ENCODE measurements at places on chromosomes 2 and 18.

- DNase-seq: no peak
These were observed 78.7 kb downstream of the NCAPH start for GRCh38 chr2:96414161-96414710.

- peak; percentile 72 for DNase-seq
These were observed 125.9 kb downstream of the ACOXL start for GRCh38 chr2:110858135-110858725.

DNA sequence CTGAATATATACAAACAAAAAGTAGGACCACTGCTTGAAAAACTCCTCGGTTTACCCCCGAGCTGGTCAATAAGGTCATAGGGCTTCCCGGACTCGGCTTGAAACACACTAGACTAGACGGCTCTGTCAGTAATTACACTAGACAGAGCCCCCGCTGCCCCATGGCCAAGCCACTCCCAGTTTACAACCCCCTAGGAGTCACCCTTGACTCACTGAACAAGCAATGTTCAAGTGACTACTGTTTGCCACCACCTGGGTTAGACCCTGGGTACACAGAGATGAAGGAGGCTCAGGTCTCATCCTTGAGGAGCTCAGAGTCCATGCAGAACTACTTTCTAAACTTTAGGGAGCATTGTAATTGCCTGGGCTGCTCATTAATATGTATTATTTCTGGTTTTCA lies 13.7 kb upstream of the PRELID3A start:
- no peak for DNase-seq

- DNase-seq: no peak
These were observed 259.3 kb downstream of the PTGR3 start for GRCh38 chr18:74949611-74950010.

DNA sequence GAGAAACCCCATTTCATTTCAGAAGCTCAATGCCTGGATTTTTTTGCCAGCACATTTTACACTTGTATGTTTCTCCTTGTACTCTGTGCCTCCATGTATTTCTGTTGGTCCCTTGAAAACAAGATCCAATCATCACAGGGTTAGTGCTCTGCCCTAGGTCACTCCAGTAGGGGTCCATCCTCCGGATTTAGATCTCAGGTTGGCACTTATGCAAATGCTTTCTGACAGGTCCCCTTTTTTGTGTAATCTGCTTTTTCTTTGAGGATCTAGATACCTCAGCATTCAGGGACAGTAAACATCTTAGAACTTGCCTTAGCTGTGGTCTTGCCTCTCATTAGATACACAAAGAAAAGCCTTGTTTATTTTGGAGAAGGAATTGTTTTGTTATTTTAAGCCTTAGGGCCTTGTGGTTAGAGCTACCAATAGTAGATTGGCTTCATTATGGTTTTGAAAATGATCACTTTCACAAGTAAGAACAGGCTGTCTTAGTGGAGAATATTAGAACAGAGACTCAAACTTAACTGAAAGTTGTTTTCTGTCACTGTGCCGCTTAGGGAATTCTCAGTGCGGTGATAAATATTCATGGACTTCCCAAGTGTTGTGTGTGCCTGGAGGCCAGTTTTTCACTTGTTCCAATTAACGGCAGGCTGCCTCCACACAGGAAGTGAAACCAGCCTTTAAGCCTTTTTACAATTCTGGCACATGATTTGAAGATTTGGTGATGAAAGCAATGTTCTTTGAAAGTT lies 7.8 kb downstream of the MERTK start:
- no peak for DNase-seq

DNA sequence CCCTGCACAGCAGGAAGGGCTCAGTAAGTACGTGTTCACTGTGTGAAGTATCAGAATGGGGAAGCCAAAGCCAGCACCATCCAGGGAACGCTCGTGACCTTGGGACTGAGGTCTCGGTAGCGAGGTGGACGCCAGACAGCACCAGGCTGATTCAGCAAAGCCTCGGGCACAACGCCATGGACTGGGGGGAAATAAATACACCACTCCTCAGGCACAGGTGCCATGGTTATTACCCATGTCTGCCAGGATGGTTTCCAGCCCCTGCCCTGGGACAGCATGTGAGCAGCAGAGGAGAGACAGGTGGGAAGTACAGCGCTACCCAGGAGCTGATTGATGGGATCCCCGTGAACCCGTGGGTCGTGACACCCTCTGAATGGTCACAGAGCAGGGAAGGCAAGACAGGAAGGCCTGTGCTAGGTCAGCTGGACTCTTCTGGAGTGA lies 53.0 kb downstream of the REEP1 start:
- DNase-seq: no peak

GRCh38 chr2:47079515-47080412 lies 75.3 kb downstream of the STPG4 start:
- DNase-seq: no peak

DNA sequence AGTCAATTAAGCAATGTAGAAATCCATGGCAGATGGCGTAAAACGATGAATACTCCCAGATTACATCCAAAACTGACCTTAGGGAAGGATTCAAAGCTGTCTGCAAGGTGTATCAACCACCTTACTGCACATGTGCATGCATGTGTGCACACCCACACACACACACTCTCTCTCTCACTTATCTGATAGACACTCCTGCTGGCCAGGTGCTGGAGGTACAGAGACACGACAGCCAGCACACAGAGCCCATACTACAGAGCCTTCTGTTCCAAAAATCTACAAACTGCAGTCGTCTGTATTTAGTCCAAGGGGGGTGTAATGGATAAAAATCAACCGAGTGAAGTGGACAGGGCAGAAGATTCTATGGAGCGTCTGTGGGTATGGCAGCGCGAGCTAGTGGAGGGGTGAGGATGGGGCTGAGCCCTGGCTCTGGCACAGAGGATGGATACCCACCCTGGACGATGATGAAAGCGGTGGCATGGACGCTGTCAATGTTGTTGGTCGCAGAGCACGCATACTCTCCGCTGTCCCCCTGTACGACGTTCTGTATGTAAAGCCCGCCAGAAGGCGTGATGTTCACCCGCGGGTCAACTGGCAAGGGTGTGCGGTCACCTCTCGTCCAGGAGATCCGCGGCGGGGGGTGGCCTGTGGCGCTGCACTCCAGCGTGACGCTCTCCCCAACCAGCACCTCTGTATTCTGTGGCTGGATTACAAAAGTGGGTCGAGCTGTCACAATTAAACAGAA lies 78.4 kb downstream of the PXDN start:
- no peak for DNase-seq

GRCh38 chr2:224716201-224716600 lies at the start of gene CCDC195:
Gene CCDC195, minus strand, starts transcription at chr2:224716365. Its CDS starts 0 bp downstream, at chr2:224716365.
- DNase-seq: no peak

- DNase-seq: no peak
These were observed 6.4 kb upstream of the PSD4 start for GRCh38 chr2:113167115-113167932.

DNA sequence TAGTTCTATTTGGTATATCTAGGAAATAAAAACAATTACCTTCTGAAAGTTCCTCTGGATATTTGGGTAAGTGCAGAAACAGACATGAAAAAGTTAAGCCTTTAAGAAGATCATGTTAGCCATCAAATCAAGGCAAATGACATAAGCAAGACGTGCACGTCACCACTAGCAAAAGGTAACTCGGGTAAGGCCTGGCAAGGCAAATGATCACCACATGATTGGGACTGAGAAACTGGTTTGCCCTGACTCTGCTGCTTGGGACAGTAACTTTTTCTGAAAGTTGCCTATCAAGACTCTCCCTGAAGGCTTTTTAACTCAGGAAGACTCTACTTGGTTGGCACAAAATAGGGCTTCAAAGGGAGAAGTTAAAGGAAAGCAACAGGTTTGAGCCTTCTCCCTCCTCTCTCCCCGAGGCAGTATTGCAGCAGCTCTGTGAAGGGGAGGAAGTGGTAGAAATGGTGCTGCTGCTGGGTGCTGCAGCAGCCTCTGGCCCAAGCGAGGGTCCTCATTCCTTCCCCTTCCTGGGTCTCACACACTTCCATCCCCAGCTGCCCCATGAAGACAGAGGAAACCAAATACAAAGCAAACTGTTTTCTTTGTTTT lies 17.1 kb upstream of the TMEM237 start:
- DNase-seq: no peak

DNA sequence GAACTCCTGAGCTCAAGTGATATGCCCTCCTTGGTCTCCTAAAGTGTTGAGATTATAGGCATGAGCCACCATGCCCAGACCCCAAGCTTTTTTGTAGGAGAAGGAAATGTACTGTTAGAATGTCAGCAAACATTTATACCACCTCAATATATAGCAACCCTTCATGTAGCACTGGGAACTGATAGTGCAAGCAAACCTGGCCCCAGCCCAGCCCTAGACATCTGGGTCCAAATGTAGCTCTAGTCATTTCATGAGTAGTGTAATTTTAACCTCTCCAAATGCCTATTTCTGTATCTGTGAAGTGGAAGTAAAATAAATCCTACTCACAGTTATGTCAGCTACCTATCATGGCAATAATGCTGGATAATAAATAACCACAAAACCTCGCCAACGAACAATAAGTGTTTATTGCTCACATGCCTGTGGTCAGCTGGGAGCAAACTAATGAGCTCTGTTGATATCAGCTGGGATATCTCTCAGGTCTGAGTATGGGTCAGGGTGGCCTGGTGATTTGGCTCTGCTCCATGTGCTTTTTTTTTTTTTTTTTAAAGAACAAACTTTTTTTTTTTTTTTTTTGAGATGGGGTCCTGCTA lies 180.4 kb downstream of the CD8B2 start:
- DNase-seq: no peak

- no peak for DNase-seq
These were observed 262.1 kb upstream of the KLHL14 start for GRCh38 chr18:33034945-33035344.

GRCh38 chr2:236289766-236290462 lies 25.7 kb upstream of the ASB18 start:
- DNase-seq: no peak

DNA sequence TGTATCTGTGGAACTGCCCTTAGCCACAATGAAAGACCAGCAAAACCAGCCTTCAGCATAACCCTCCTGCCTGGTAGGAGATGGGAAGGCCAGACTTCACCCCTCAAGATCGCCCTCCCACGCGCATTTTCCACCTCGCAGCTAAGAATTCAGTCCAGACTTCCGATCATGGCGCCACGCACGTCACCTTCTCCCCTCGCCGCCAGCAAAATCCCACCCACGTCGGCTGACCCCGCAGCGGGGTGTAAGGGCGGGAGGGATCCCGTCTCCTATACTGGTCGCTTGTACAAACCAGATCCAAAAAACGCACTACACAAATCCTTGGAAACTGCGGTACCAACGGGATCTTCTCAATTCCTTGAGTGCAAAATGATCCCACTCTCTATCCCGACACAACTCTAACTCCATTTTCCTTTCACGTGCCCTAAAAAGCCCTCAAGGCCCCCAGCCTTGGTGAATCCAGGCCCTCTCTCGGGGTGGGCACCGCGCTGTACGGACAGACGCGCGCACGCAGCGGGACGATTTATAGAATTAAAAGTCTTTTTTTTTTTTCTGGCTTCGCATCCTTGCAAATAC lies 1.0 kb upstream of the BMPR2 start:
- no peak for DNase-seq

GRCh38 chr18:79564441-79564840 lies 115.2 kb upstream of the CTDP1 start:
- DNase-seq: no peak

DNA sequence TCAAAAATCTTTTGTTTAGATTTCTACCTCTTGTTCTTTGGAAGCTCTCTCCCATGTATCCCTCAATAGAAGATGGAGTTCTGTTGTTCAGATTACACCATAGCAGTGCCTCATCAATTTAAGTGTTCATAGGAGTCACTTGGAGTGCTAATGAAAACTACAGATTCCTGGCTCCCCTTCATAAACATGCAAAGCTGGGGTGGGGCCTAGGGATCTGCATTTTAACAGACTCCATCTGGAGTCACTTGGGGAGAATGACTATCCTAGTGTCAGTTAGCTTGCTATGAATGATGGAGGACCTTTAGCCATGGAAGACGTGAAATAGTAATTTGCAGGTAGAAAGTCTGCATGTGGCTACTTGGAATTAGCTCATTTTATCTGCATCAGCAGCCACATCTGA lies 105.4 kb downstream of the RGPD3 start:
- no peak for DNase-seq

DNA sequence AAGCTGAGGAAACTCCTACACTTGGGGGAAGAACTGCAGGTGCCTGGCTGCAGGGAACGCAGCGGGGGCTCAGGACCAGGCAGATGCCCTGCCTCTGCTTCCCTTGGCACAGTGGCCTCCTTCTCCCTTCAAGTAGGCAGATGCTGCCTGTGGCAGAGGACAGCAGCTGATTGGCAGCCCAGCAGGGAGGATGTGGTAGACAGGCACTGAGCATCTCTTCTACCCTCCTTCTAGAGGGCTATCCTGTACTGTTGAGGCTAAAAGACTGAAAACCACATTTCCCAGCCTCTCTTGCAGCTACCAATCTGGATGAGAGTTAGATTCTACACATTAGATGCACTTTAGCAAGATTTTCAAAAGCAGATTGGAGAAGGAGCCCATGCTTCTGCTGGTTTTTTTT lies 105.7 kb downstream of the MSH2 start:
- no peak for DNase-seq

DNA sequence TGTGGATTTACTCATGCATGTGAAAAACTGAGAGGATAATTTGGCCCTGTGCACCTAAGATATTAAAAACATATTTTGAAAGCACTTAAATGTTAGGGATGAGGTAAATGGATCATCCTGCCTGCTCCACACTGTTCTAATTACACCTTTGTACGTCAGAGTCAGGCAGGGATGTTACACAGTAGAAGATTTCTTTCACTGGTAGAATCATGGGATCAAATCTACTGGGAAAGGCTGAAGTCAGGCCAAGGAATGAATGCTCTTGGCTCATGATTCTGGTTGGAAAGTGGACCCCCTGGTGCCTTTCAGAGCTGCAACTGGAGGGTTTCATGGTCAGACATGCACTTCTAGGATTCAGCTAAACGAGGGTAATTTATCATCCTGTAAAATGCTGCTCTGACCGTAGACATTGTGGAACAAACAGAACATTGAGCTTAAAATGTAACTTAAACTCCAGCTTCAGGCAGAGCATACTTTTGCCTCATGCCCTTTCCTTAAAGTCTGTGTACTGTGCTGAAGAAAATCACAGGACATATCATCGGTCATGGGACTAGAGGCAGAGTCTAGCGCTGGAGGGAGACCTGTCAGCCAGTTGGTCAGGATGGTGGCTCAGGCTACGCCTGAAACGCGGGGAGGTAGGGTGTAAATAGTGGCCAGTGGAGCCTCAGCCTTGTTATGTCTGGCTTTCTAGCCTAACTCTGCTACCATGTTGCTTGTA lies 4.9 kb downstream of the KCNE4 start:
- no peak for DNase-seq

GRCh38 chr18:51227660-51228059 lies 30.2 kb upstream of the MEX3C start:
- no peak for DNase-seq

GRCh38 chr2:133503323-133503722 lies 64.9 kb downstream of the NCKAP5 start:
- DNase-seq: no peak

DNA sequence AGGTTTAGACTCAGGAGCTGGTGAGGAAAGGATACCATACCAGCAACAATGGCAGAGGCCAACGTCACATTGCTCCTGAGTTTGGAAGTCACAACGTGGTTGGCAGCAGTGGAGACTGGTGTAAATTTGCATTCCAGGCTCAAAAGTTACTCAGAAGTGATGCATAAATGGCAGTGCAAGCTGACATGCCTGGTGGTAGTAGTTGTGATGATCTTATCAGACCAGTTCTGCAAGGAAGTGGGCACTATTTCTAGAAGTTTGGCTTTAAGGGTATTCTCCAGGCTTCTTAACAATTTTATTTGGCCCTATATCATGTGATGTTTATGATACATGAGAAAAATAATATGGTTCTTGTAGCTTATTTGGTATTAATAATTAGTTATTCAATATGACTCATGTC lies 37.8 kb downstream of the CXCR4 start:
- DNase-seq: no peak

GRCh38 chr2:150168595-150169236 lies 318.8 kb downstream of the RND3 start:
- no peak for DNase-seq

Data from stimulated activated CD8-positive, alpha-beta memory T cell treated with anti-CD3 and anti-CD28 coated beads, Interleukin-7, amount 100 ng/mL, for 4 hours (primary cell).